HFFc6 (cell line): ENCODE measurements at places on chromosomes 16 and 17. TPM values are rescaled to one million over a fixed set of nuclear protein-coding genes. Genes with fewer than 3 reads are reported as not detected.

DNA sequence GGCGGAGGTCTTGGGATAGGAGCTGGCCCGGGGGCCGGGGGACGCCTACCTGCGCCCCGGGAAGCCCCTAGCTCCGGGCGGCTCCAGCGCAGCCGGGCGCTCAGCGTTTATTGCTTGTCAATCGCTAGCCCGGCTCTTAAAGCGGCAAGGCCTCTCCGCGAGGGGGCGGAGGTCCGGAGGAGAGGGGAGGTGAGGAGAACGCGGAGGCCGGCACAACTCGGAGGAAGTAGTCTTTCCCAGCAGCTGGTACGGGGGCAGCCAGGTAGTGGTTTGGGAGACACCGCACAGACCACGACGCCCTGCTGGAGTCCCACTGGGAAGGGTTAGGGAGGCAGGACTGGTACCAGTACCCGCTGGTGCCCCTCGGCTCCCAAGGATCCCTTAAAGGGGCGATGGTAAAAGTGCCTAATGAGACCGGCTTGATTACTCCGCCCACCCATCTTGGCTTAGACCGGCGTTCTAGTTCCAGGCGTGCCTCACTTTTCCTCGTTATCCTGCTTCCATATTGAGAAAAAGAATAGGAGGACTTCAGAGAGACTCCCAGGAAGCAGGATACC lies at the start of gene MPP2:
Gene MPP2 (minus strand): TSS at position 112 of the 557 bp plus-strand sequence. CDS start 3,076 bp downstream, outside the sequence.
- DNase-seq: peak; percentile 37

RGS11 gene
- 1.6 to 2.4 TPM (median 2.1 TPM) in 3 replicates for total RNA-seq

- DNase-seq: no peak
Measured at GRCh38 chr16:3553138-3553923, 23.9 kb downstream of the NLRC3 start.

DNA sequence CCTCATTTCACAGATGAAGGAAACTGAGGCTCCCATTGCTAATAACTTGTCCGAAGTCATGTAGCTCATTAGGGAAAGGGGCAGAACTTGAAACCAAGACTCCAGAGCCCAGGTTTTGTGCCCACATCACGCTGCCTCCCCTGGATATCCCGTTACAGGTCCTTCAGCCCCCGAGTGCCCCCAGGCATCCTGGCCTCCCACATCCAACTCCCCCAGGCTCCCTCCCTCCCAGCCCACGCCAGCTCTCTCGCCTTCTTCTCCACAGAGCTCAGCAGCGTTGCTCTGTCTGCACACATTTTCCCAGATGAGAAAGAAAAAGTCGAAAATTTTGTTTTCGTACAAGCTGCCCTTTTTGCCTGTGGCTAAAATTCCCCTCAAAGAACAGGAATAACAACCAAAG lies 14.3 kb upstream of the METTL22 start:
- DNase-seq: no peak

DNA sequence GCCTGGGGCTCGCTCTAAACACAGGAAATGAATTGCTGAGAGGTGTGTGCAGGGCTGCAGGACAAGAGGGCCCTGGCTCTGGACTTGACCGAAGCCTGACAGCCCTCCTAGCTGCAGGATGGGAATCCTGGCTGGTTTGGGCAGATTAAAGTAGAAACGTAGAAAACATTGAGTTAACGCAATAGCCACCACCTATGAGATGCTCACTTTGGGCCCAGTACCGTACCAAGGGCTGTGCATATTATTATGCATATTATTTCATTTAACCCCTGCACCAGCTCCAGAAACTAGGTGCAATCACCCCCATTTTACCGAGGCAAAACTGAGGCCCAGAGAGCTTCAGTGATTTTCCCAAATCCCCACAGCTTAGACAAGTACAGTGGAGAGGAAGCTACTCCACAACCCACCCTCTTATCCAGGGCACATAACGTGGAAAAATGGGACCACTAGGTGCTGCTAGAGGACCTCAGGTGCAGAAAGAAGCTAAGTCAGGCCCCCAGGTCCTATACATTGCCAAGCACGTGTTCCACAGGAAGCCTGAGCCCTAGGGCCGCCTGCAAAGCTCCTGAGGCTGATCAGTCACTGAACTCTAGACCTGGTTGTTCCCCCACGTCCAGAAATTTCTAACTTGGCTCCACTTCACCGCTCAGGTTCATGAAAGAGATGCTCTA lies 79.2 kb downstream of the MYH11 start:
- peak; percentile 27 for DNase-seq

GRCh38 chr17:29238133-29238850 lies 8.4 kb upstream of the CRYBA1 start:
- peak; percentile 74 for DNase-seq

GCGR gene
- not detected in 2 replicates for total RNA-seq

DNA sequence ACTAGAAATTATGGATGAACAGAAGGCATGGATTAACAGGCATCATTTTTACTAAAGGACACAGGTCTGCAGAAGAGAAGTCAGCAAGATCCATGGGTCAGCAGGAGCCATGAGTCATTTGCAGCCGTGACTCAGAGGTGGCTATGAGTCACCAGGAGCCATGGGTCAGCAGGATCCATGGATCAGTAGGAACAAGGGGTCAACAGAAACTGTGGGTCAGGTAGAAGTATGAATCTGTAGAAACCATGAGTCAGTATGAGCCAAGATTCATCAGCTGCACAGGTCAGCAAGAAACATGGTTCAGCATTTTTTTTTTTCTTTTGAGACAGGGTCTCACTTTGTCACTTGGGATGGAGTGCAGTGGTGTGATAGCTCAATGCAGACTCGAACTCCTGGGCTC lies 58.2 kb upstream of the HS3ST4 start:
- DNase-seq: no peak

- no peak for DNase-seq
Measured at GRCh38 chr17:20934288-20934687, 108.5 kb downstream of the USP22 start.

DNA sequence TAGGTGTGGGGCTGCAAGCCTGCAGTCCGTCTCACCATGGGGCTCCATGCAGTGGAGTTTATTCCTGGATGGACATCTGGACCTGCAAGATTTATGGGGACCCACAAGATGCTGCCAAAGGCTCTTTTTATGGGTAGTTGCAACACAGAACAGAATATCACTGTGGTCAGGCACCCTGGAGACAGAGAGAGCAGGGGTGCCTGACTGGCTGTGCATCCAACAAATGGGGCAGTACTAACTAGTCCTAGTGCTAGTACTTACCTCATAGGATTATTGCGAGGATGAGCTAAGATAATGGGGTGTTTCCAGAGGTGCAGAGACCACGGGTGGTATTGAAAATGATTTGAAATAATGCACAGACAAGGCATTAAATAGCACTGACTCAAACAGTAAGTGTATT lies 42.4 kb upstream of the MMP2 start:
- DNase-seq: no peak

AXIN2 gene
- total RNA-seq: 0.28 to 0.45 TPM (median 0.35 TPM) in 3 replicates

DNA sequence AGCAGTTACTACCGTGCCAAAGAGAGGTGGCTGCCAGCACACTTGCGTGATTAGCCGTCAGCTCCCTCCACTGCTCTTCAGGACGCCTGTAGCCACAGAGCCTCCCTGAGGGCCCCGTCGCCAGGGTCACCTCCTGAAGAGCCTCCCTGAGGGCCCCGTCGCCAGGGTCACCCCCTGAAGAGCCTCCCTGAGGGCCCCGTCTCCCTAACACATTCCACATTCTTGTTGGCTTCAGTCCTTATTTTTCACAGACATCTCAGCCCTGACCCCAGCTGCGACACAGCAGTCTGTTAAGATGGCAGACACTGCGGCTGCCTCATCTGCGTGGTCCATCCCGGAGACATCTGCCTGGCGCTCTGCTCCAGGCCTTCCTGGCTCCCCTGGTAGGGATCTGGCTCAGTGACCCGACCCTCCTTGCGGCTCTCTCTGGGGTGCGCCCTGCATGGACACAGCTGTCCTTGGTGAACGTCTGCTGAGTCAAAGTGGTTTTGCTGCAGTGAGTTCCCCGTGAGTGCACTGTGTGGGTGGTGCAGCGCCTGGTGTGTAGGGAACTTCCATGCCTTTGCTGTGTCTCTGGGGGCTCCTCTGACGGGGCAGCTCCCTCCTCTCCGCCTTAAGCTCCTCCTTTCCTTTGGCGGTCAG lies 11.4 kb downstream of the ACSF3 start:
- no peak for DNase-seq

DNA sequence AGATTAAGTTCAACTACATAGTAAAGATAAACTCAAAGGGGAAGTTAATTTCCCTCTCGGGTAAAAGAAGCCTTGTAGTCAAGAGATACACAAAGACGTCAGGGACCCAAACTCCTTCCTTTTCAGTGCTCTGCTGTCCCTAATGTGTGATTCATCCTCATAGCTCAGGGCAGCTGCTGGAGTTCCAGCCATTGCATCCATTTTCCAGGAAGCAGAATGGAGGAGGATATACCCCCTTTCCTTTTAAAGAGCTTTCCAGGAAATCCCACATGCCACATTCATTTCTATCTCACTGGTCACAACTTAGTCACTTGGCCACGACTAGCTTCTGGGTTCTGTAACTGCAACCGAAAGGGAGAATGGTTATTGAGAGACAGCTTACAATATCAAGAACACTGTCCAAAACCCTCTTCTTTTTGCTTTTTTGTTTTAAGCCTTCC lies 95.3 kb downstream of the SOCS1 start:
- DNase-seq: no peak

DNA sequence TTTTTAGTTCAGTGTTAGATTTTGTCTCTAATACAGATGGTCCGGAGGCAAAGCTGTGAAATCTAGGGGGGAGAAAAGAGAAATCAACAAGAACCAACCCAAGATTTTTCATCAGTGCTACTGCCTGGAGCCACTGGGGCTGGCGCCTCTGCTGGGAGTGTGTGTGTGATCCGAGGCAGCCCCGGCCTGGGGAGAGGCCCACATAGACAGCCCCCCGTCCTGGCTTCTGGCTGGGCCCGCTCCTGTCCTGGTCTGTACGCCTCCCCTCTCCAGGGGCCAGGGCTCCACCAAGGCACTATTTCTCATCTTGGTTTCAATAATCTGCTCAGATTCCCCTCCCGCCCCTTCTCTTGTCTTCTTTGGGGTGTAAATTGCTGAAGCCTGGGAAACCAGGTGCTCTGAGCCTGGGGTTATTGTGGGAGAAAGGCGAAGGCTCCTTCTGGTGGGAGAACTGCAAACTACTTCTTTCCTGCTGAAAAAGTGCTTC lies 7.8 kb downstream of the BAHCC1 start:
- no peak for DNase-seq

RAD51D gene
- 7.0 to 13.4 TPM (median 10.1 TPM) in 3 replicates for total RNA-seq

DNA sequence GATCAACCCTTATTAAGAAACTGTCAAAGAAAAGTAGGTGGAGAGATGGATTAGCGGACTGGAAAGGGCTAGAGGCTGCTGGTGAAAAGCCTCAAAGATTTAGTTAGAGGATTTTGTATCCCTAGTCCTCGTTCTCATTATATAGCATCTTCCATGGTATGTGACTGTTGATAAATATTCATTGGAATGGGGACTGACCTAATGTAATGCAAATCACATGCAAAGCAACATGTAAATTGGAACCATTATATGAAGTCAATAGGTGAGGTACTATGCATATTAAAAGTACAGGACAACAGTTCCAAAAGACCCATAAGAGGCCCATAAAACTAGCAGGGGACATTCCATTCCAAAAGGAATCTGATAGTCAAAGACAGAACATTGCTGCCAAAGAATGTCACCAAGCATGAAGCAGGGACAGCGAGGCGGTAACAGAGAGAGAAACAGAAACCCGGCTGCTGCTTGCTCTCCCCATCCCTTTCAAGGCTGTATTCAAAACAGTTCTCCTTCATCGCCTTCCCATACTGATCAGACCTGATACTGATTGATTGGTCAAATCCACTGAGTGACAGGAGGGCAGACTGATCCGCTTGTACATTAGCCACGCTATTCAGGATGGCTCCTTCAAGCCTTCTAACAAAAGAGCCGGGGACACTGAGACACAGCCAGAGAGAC lies 44.5 kb downstream of the SOX9 start:
- no peak for DNase-seq

HOXB7 gene
- total RNA-seq: not detected in 3 replicates

KRT12 gene
- total RNA-seq: not detected in 3 replicates

- DNase-seq: peak; percentile 96
Measured at GRCh38 chr16:56389554-56389953, 35.8 kb downstream of the AMFR start.

GRCh38 chr16:31519759-31520431 lies 7.8 kb upstream of the AHSP start:
- no peak for DNase-seq

DNA sequence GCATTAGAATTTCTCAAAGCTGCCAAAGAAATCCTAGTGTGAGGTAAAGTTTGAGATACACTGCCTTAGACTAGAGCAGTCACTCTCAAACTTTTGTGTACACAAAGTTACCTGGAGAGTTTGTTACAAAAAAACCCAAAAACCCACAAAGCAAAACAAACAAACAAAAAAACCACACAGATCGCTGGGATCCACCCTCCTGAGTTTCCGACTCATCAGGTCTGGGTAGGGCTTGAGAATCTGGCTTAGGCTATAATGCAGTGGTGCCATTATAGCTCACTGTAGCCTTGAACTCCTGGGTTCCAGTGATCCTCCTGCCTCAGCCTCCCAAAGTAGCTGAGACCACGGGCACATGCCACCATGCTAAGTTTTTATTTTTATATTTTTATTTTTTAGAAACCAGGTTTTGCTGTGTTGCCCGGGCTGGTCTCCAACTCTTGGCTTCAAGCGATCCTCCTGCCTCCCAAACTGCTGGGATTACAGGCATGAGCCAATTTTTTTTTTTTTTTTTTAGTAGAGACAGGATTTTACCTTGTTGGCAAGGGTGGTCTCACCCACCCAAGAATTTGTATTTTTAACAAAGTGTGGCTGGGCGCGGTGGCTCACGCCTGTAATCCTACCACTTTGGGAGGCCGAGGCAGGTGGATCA lies 22.3 kb upstream of the SMG1 start:
- no peak for DNase-seq
